Activated gamma-delta T cell treated with Interleukin-2 at 50 U/mL for 16 hours (primary cell): ENCODE measurements at places on chromosomes 5 and 9.

DNA sequence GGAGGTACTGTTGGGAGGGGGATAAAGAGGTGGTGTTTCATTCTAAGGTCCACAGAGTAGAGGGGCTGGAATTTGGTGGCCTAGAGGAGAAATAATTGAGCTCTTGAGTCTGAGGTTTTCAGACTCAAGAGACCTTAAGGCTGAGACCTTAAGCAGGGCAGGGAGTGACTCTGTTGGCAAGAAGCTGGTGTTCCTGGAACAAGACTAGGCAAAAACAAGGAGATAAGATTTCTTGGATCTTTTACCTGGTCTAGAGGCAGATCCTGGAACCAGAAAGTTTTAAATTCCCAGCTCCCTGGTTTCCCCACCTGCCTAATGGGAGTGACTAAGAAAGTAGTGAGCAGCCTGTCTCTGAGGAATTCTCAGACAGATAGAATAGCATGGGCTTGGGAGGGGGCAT is 4.1 kb upstream of the CCL21 start:
- no peak for DNase-seq

- no peak for DNase-seq
Measured at GRCh38 chr5:72835633-72836032, 19.2 kb downstream of the TNPO1 start.

- no peak for DNase-seq
Measured at GRCh38 chr9:126146254-126147145, 180.1 kb upstream of the MVB12B start.

DNA sequence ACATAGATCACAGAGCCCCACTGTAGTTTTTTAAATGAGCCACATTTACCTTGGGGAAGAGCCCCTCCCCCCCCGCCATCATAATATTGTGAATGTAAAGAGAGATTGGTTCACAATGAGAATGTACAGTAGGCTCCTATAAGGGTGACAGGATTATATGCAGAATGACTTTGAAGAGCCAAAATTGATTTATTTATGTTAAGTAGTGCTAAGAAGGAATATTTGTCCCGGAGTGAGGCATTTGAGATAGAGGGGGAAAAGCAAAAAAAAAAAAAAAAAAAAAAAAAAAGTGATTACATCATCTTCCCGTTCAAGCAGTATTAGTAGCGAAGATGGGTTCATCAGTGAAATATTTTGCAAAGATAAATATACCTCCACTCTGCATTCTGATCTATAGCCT is 73.9 kb downstream of the PIK3R1 start:
- DNase-seq = no peak

- DNase-seq = no peak
Measured at GRCh38 chr5:73747696-73748380, 121.8 kb downstream of the ARHGEF28 start.

- no peak for DNase-seq
Measured at GRCh38 chr5:10467281-10468198, 25.9 kb downstream of the ROPN1L start.

GRCh38 chr5:79333852-79334557 is 98.1 kb downstream of the JMY start:
- no peak for DNase-seq

DNA sequence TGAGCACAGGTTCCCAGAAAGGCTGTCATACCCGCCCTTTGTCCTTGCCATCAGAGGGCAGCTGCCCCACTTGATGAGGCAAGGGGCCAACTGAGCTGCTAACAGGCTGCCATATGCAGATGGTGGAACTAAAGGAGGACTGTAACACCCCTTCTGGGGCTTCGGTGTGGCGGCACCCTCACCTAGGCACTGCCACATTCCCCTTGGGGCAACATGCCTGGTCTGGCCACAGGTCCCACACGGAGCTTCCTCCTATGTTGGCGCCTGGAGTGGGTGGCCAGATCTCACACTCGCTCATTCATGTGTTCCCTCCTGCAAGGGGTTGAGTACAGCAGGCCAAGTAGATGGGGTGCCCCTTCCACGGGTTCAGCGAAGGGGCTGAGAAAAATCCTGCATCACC is 777.4 kb upstream of the CHD1 start:
- no peak for DNase-seq

- DNase-seq = no peak
Measured at GRCh38 chr5:146880966-146881365, 2.4 kb upstream of the PPP2R2B start.

DNA sequence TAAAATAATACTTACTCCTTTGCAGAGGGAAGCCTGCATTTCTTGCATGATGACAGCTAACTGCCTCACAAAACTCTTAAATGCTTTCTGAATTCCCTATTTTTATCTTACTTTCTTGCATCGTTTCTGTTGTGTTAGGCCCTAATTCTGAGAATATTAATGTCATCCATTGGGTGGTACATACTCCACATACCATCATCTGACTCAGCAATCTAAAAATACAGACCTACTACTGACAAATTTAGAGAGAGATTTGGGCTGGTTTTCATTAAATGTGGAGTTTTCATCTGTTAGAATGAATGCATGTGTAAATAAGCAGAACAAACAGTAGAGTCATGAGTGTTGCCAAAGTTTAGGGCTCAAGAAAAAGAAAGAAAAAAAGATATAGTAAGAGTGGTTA is 26.5 kb upstream of the KCNN2 start:
- DNase-seq = no peak

GRCh38 chr9:134425812-134426211 is 99.6 kb downstream of the RXRA start:
- no peak for DNase-seq

- no peak for DNase-seq
Measured at GRCh38 chr5:154346427-154346826, 99.4 kb upstream of the SAP30L start.
